ENCODE measurements at places on chromosomes 3 and 15.
A peak's percentile ranks its signal among the peaks of the same experiment; 100 is the strongest.

- no peak for DNase-seq
These were observed 95.1 kb upstream of the PHLDB2 start for GRCh38 chr3:111763968-111764367.

GRCh38 chr3:53067567-53067966, 21.7 kb upstream of the SFMBT1 start:
- DNase-seq: no peak

DNA sequence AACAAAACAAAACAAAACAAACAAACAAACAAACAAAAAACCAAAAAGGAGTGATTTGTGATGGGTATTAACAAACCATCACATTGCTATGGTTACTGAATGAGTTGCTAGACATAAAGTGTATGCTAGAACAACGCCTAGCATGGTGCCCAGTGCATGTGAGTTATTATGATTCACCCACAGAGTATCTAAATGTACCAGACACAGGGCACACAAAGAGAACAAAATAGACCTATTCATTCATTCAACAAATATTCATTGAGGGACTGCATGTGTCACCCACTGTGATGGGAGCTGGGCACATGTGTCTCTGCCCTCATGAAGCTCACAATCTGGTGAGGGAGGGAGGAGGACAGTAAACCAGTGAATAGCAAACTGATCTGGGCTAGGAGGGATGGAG, 11.6 kb upstream of the ACAN start:
- DNase-seq: no peak

GRCh38 chr3:159761848-159762635, 226.6 kb upstream of the IL12A start:
- no peak for DNase-seq

DNA sequence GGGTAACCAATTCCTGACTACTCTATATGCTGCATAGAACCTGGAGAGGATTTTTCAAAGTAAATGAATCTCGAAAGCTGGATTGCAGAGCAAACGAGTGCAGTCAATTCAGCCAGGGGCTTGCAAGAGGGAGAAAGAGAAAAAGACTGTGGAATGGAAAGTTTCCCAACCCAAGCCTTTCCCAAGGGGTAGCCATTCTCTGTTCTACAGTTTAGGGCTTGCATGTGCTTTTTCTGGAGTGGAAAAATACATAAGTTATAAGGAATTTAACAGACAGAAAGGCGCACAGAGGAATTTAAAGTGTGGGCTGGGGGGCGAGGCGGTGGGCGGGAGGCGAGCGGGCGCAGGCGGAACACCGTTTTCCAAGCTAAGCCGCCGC, 511 bp upstream of the RARB start:
- no peak for DNase-seq

- no peak for DNase-seq
These were observed 3.1 kb upstream of the TMCO5A start for GRCh38 chr15:37931321-37931720.

GRCh38 chr3:192843723-192844485, 73.8 kb downstream of the MB21D2 start:
- no peak for DNase-seq

GRCh38 chr3:123374016-123374415, 74.9 kb downstream of the ADCY5 start:
- no peak for DNase-seq

DNA sequence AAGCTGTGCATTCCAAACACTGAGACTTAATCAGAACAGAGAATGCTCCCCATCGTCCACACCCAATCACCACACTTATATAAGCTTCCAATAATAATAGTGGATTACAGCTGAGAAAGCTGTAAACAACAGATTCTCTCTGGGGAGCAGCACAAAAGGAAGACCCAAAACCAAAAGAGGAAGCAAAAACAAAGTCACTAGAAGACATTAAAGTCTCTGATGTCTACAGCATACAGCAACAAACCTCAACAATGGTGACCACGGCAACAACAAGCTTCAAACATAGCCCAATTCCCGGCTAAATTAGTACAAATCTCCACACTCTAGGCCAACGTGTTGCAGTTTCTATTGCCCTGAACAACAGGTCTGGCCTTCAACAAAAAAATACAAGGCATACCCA, 37.7 kb downstream of the ZDHHC23 start:
- no peak for DNase-seq

- no peak for DNase-seq
These were observed 505.0 kb upstream of the THBS1 start for GRCh38 chr15:39075756-39076341.

GRCh38 chr3:155631323-155632019, 113.4 kb downstream of the PLCH1 start:
- no peak for DNase-seq

- DNase-seq: peak; percentile 17
These were observed 163.3 kb downstream of the PLCH1 start for GRCh38 chr3:155581579-155581978.

DNA sequence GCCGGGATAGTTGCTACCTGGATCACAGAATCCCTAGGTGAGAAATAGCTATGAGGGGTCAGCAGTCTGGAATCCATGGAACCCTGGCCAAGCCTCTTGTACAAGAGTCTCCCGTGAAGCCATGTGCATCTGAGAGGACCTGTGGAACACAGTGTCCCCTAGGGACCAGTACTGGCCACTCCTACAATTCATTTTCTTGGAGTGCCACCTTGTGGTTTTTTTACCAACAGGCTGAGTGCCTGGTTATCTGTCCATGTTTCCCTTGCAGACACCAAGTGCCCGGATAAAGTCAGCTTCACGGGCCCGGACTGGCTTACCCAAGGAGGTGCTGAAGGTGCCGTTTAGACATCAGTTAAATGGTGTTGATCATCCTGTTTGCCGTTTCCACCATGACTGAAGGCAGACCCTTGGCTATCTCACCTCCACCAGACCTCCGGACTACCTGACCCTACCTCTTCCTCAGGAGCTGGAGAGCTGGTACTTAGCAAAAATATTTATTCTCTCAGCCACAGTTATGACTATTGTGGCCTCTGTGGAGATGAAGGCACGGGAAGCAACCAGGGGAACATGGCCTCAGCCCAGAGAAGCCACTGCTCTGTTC, 93.9 kb downstream of the RBPMS2 start:
- DNase-seq: no peak

DNA sequence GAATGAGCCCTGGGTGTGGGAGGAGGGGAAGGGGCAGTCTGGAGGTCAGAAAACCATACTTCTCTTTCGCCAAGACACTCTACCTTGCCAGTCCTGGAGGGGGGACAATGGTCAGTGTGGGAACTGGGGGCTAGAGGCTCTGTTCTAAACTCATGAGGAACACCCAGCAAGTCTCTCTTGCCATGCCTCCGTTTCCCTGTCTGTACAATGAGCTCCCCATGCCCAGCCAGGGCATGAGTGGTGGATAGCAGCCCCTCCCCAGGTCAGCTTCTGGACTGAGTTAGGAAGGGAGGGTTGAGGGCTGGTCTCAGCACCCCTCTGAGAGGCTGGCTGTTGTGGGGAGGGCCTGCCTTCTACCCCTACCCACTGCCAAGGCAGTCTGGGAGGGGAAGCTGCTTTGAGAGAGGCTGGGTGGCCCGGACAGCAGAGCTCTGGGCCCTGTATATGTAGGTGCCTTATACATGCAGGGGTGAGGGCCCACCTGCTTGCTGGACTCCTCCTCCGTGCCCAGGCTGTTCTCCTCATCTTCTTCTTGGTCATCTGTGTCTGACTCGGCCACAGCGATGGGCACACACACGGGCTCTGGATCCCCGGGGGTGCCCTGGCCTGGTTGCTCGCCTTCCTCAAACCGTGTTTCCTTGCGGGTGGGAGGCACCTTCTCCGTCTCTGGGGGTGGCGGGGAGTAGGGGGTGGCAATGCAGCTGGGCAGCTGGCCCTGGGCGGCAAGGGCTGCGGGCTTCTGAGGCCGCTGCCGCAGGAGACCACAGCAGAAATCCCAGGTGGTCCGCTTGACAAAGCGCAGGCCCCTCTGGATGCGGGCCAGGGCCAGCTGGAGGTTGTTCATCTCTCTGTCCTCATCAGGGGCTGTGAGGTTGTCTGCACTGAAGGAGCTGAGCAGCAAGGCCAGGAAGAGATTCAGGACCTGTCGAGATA, 68.8 kb downstream of the SCN5A start:
- DNase-seq: no peak

DNA sequence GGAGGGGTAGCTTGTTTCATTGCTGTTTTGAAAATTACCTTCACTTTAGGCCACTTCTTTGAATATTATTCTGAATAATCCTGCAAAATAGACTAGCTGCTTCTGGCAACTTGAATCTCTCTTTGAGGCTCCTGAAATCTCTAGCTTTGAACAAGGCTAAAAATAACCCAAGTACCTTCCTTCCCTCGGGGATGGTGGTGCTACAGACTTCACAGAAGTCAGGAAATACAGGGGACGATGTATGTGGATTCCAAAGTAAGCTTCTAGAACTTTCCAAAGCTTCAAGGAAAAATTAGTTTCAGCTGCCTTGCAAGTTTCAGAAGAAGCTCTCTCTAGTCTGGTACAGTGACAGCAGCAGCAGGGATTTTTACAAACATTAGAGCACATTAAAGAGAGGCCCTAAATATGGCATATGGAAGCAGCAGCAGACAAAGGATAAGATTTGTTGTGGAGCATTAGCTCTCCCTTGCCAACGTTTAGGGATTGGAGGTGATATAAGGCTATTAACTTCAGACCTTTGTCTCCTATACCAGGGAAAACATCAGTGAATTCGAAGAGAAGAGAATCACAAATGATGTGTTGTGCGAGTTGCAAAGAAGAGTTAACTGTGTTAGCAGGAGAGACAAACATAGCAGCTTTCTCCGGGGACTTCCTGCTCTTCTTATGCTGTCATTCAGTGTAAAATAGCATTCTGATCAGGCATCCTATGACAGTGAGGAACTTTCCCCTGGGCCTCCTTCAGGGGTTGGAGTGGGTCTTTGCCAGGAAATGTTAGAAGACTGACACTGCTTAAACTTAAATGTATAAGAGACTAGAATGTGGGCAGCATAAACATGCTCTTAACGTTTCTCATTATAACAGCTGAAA, 783.0 kb upstream of the ARPP21 start:
- DNase-seq: no peak

Measured in activated T-cell treated with anti-CD3 and anti-CD28 coated beads, Interleukin-2, amount 50 U/mL, for 48 hours (primary cell).